Fibroblast of skin of left biceps (primary cell): ENCODE measurements at places on chromosomes 4 and X.
A peak's percentile ranks its signal among the peaks of the same experiment; 100 is the strongest.

GRCh38 chr4:112058433-112058832, 86.8 kb upstream of the FAM241A start:
- no peak for DNase-seq

DNA sequence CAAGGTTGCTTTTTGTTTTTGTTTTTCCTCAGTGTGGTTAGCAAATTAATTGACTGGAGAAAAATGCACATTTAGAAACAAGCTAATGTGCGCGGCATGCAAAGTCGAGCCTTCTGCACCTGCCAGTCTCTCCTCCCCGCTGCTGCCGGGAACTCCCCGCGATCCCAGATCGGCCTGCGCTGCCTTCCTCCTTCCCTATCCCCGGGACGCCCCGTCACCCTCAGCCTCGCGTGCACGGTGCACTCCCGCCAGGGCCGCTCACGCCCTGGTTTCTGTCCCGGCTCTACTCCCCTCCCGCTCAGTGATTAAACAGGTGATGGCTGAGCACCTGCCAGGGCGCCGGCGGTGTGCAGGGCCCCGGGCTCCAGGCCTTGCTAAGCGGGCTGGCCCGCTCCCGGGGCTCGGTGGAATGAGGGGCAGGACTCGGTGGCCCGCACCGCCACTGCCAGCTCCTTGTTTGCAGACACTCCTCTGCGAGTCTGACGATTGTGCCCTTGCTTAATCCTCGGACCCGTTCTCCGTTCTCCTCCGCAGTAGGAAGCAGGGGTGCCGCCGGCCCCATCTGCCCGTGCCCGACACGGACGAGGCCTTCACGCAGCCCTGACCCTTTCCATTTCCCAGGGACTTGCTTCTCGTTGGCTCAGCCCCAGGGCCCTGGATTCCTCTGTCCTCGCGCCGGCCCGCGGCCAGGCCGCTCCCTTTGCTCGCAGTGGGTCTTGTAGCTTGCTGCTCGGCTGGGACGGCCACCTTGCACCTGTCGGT, 143.4 kb downstream of the TRIML1 start:
- no peak for DNase-seq

- DNase-seq, result no peak
Measured at GRCh38 chr4:137707102-137707620, 174.9 kb upstream of the PCDH18 start.

DNA sequence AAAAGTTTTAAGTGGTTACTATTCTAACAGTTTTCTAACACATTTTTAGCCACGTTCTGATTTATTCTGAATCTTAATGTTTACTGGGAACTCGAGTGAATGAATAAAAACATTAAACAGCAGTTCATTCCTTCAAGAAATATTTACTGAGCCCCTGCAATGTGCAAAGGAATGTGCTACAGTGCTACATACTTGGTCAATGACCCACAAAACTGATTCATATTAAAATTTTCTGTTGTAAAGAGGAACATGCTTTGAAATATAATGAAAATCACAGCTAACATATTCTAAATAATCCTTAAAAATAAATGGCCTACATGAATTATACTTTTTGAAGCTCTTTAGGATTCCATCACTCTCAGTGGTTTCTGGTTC, 78.7 kb downstream of the ARAP2 start:
- DNase-seq, result no peak

GRCh38 chr4:80098635-80099034, 25.6 kb upstream of the ANTXR2 start:
- DNase-seq, result no peak

GRCh38 chr4:13994016-13994415, 366.5 kb upstream of the BOD1L1 start:
- no peak for DNase-seq

GRCh38 chr4:158768555-158769174, at the start of gene FNIP2:
TSS of gene FNIP2 (plus strand) at chr4:158769026. CDS start at chr4:158769213, 187 bp downstream.
- DNase-seq, result peak; percentile 46

GRCh38 chr4:108834166-108834834, 71.4 kb upstream of the ETNPPL start:
- peak; percentile 56 for DNase-seq

GRCh38 chr4:121041307-121042090, 30.8 kb downstream of the NDNF start:
- no peak for DNase-seq

GRCh38 chr4:74038086-74038424, 434 bp downstream of the CXCL3 start:
- no peak for DNase-seq

GRCh38 chr4:184310881-184311709, 93.4 kb upstream of the ENPP6 start:
- no peak for DNase-seq

DNA sequence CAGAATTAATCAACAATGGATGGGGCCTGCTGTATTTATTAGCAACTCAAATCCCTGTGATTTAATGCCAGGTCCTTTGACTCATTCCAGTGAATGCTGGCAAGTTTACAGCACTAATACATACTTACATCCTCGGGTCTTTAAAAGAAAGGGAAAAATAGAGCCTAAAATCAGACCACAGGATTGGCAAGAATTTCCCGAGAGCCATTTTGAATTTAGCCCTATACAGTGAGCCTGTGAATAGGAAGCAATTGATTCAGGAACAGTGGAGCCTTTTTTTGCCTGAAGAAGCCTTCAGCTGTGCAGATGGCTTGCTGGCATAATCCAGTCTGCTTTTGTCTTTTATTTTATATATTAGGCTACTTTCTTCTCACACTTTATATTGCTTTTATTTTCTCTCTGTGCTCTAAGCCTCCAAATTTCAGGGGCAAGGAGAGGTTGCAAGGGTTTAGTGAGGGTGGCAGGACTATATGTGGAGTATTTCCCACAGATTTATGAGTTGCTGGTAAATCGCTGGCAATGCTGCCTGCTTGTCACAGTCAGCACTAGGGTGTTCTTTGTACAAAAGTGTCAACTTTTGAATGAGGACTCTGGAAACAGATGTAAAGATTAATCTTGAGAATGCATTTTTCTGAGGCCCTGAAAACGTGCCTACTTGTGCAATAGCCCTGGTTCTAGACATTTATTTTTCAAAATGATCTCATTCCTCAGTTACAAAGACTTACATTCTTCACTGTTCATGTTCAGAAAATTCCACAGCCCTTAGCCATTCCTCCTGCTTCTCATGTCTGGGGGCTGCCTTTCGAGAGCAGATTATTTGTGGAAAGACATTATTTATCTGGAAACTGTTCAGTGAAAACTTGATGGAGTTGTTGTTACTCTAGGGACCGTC, 303.5 kb downstream of the SPRY1 start:
- peak; percentile 95 for DNase-seq

DNA sequence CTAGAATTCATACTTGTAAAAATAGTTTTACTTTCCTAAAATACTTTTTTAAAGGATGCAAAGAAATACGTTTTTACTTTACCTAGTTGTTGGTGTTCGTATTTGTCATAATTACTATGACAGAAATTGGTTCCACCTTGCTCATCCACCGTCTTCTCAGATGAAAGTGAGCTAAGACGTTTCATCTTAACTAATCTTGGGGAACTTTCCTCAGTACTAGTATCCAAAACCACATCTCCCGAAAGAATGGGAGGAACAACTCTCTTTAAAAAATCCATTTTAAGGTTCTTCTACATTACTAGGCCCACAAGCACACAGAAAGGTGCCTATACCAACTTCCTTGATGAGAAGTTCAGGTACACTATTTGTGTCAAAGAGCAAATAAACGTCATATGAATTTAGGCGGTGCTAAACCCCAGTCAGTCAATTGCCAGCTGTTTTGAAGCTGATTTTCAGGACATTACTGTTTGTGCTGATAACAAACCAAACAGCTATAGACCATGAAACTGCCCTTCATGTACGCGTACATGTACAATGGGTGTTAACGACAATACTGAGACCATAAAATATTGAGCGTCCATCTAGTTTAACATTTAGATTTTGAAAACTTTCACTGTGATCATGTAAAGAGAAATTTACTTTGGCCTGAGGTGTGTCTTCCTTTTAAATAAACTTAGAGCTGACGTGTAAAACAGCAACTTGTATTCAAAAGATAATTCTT, 99.1 kb downstream of the FRYL start:
- no peak for DNase-seq

DNA sequence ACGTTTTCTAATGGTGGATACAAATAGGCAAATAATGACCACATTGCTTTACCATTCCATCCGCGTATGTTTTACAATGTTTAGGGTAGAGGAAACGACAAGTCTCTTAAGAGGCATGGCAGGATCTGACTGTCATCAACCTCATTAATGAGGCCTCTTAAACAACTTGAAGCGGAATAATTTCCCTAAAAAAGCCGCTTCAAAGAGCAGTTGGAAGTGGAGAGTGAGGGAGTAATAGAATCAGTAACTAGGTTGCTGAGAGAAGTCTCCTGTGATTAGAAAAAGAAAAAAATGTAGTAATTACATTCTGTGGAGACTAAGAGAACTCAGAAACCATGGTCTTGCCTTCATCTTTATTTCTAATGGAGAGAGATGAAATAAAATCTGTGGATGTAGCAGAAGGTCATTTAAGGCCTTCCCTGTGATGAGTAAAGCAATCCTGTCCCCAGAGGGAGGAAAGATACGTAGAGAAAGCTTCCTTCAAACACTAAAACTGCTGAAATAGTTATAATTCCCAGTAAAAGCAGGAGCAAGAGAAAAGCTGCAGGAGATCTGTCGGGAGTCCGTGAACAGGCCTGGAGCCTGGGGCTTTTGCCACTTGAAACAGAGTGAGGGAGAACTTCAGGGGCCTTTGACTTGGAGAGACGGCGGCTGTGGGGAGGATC, 11.1 kb upstream of the SEPSECS start:
- peak; percentile 7 for DNase-seq

GRCh38 chr4:78937837-78938236, 1.4 kb downstream of the PAQR3 start:
- DNase-seq, result no peak

DNA sequence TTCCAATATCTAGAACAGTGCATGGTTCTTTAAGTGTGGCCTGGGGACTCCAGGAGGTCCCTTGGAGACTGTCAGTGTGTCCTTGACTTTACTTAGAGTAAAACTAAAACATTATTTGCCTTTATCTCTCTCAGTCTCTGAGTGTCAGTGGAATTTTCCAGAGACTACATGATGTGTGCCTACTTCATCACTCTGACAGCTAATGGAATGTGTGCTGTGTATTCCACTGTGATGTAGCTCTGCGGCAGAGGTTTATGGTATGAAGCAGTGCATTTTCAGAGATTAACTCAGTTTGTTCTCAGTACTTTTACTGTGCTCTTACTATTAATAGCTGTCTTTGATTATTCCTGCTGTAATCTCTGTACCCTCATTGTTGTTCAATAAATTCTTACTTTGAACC, 85.6 kb downstream of the MANBA start:
- no peak for DNase-seq

DNA sequence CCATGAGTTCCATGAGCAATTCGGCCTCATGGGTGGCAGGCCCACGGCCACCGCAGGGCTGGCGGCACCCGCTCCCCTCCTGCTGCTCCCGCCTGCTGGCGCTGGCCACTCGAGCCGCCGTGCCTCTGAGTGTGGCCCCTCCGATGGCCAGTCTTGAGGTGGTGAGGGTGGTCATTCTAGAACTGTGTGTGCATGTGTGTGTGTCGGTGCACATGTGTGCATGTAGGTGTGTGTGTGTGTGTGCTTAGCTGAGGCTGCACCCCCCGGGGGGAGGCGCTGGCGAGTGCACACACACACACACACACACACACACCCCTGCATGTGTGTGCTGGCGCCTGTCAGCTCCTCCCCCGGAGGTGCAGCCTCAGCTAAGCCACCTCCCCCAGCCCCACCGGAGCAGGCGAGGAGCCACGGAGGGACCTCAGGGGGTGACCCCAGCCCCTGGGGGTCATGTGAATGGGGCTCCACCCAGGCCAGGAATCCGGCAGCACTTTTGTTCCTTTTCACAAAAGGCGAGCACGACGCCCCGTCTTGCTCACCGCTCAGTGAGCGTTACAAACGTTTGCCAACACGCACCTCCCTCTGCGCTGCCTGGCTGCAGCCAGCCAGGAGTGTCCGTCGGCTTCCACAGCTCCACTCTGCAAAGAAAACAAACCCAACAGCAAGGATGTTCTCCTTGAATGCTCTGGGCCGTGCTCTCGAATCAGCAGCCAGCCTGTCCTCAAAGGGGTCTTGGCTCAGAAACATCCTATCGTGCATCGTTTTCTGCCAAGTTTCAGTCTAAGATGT, 29.9 kb downstream of the FGFRL1 start:
- peak; percentile 25 for DNase-seq

- peak; percentile 62 for DNase-seq
Measured at GRCh38 chr4:26051240-26051639, 137.2 kb downstream of the SMIM20 start.

DNA sequence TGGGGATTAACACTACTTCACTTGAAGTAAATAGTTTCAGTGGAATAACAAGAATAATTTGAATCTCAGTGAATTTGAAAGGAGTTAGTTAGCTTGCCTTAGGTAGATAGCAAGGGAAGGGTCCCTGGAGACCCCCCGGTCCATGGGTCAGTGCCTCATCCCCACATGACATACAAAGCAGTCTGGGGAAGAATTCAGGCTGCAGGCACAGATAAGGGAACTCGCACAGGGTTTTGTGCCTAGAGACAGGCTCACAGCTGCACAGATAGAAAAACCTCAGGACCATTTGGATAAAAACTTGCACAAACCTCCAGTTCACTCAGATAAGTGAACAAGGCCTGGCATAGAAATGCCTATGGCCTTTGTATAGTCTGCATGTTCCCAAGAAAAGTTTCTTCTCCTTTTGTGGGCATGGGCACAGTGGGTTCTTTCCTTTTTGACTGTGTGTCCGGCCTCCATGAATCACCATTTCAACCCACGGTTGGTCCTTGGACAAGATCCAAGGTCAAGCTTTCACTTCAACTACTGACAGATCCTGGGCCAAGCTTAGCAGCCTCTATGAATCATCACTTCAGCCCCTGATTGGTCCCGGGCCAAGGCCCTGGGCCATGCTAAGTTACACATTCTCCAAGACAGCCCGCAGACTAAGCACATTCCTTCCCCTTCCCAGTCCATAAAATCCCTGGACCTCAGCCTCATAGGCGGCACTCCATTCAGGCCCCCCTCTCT, 108.3 kb upstream of the KLHL4 start:
- peak; percentile 18 for DNase-seq

DNA sequence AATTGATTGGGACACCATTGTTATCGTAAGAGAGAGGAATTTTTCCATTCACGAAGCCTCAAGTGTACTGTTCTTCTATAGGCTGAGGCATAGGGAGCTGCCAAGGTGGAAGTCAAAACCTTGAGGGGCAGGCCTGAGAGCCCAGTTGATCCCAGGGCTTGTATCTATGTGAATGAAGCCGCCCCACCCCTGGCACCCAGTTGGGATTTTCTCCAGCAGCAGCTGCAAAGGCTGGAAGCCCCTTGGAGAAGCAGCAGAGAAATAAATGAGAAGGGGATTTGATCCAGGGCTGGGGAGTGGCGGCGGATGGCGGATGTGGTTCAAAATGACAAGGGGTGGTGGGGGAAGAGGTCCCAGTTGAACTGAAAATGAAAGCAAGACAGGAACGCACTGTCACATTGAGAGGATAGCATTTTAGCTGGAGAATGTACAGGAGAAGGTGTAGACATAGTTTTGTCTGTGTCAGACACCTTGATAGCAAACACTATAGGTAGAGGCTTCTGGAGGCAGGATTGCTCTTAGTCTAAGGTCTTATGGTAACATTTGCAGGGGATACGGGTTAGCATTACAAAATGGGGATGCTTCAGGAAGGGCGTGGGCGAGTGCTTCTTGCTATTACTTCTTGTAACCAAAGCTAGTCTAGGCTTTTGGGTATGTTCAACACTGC, 32.6 kb downstream of the DOCK11 start:
- no peak for DNase-seq
